Breast epithelium (tissue), 4 donors: ENCODE measurements at places on chromosomes 2 and 18. TPM values are rescaled to one million over a fixed set of nuclear protein-coding genes. Genes with fewer than 3 reads are reported as not detected.

DNA sequence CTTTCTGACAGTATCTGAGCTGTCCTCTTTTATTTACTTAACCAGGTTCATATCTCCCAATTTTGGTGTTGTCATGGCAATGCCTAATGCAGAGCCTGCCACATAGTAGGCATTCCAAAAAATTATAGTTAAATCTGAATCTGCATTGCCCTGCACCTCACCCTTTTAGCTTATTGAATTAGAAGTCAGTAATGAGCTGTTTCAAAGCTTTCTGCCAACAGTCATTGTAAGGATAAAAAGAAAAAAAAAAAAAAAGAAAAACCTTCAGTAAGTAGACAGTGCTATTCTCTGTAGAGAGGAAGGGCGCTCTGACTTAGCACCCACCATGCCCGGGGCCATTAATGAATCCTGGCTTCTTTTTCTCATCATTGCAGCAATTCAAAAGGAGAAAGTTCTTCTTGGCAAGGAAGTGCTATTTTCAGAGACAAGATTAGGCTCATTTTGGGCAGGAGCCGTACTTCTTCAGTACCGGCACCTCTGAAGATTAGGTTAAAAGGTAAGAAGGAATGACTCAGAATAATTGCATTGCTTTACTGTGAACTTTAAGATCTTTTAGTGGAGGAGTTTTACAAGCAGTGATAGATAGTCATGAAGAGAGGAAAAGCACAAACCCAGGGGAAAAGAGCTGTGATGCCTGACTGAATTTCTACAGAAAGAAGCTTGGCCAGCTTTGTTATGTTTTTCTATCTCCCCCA lies 2041.2 kb upstream of the PIK3C3 start:
- H3K27me3 ChIP-seq, result no peaks in the 10 kb centered on the region
- no peak overlapping the region for H3K4me3 ChIP-seq
- no peaks in the 10 kb centered on the region for H3K4me1 ChIP-seq
- no peaks in the 10 kb centered on the region for H3K36me3 ChIP-seq

DNA sequence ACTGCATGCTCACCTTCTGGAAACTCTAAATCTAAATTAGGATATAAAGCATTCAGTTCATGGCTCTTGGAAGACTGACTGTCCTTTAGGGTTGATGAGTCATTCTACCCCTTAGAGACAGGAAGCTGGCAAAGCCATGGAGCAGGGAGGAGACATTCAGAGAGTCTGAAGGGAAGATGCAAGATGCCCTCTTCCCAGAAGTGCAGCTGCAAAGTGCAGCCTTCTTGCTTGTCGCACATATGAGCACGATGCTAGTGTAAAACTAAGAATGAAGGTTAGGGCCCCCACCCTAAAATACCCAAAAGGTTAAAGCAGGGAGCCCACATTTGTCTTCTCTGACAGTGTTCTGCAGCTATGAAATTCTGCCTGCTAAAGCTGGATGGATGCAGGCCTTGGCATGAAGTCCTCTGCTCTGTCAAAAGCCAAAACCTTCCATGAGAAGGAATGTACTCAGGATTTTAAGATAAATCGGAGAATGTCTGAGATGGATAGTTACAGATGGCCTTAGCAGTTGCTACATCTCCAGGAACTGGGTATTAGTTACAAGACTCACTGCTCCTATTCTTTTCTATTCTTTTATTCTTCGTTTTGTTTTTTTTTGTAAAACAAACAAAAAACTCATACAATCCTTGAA lies 89.7 kb downstream of the POLE4 start:
- H3K36me3 ChIP-seq, result no peaks in the 10 kb centered on the region
- H3K4me1 ChIP-seq, result no peaks in the 10 kb centered on the region
- H3K27ac ChIP-seq, result no peak overlapping the region
- no peaks in the 10 kb centered on the region for H3K27me3 ChIP-seq
- no peak for DNase-seq

GRCh38 chr2:232955856-232956255 lies 57.2 kb downstream of the NGEF start:
- no peak for DNase-seq
- no peaks in the 10 kb centered on the region for H3K27me3 ChIP-seq
- H3K36me3 ChIP-seq, result no peaks in the 10 kb centered on the region
- no peak overlapping the region for H3K4me3 ChIP-seq
- no peak overlapping the region for H3K27ac ChIP-seq

GRCh38 chr2:8576525-8577167 lies 105.2 kb upstream of the ID2 start:
- no peak for DNase-seq
- no peak overlapping the region for H3K27ac ChIP-seq
- no peaks in the 10 kb centered on the region for H3K4me1 ChIP-seq
- no peaks in the 10 kb centered on the region for H3K36me3 ChIP-seq

DNA sequence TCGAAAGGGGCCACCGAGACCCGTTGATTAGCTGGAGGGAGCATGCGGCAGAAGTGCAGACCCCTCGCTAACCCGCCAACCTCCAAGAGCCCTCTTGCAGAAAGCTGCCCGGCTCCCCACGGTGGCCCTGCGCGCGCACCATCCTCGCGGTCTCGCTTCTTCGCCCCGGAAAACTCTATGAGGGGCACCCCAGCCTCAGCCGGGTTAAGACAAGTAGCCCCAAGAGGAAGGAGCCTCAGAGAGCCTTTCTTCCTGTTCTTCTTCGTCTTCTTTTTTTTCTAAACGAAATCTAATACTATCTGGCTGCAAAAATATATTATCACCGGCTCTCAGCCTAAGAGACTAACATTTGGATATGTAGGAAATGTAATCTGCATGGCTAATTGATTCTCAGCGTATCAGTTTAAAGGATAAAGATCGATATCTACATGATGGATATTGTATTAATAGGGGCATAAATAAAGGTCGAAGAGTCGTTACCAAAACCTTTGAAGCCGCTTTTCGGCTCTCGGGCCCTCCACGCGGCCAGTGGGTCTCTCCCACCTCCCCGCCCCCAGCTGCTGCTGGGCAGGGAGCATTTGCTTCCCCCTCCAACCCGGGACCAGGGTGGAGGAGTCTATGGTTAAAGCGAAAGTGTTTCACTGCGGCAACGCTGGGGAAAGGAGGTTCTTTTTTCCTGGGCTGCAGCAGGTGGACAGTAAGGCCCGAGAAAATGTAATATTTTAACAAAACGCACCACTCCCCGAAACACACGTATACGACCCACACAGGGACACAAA lies 6.1 kb upstream of the PAX3 start:
- peaks cover 9% of the 10 kb centered on the region for H3K4me1 ChIP-seq
- H3K27me3 ChIP-seq, result peaks cover 100% of the 10 kb centered on the region
- no peak overlapping the region for H3K27ac ChIP-seq
- DNase-seq, result no peak
- no peaks in the 10 kb centered on the region for H3K36me3 ChIP-seq

Gene CYP27C1
- 0.33 TPM for total RNA-seq

Gene IL37
- not detected for total RNA-seq
